Activated T-cell treated with anti-CD3 and anti-CD28 coated beads, Interleukin-2, amount 50 U/mL, for 1 hour (primary cell): ENCODE measurements at places on chromosomes 16 and 17.
A peak's percentile ranks its signal among the peaks of the same experiment; 100 is the strongest.

- DNase-seq: no peak
Observed at GRCh38 chr16:53212893-53213223, 158.1 kb downstream of the CHD9 start.

GRCh38 chr17:80492343-80493136 is 16.1 kb upstream of the NPTX1 start:
- no peak for DNase-seq

DNA sequence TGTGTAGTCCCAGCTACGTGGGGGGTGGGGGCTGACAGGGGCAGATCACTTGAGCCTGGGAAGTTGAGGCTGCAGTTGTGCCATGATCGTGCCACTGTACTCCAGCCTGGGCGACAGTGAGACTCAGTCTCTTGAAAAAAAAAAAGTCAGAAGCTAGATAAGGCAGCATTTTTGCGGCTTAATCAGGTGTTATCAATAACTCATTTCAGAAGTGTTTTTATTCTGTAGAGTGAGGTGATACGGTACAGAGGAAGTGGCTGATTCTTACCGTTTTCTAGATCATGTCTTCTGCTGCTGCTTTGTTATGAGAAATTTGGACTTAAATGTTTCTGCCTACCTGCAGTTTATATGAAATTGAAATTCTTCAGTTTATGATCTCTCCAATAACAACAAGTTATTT is 18.6 kb downstream of the ZC3H18 start:
- DNase-seq: no peak

DNA sequence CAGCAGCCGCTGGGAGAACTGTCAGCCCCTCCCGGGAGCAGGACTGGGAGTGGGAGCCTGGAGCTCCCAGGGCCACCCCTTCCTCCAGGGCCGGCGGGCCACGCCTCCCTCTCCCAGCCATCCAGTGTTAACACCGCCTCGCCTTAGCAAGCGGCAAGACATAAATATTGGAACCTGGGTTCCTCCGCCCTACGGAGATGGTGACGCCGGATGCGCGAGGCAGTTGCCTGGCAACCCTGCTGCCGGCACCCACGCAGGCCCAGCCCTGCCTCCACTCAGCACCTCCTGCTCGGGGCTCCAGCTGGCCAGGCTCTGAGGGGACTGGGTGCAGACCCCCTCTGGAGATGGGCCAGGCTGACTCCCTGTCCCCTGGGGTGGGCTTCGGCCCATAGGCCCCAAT is 27.4 kb upstream of the CACNA1H start:
- DNase-seq: no peak

DNA sequence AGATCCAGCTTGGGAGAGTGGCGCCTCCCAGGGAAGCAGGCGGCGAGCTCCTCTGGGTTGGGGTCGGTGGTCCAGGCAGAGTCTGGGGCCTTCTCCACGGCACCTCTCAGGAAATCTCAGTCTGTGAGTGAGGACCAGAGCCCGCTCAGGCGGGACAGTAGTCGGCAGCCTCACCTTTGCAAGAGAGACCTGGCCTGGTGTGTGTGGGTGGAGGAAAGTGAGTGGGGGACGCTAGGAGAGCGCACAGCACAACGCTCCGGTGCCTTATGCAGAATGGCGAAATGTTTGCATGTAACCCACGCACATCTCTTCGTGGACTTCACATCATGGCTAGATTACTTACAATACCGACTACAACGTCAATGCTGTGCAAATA is 2.2 kb downstream of the AHSP start:
- no peak for DNase-seq

DNA sequence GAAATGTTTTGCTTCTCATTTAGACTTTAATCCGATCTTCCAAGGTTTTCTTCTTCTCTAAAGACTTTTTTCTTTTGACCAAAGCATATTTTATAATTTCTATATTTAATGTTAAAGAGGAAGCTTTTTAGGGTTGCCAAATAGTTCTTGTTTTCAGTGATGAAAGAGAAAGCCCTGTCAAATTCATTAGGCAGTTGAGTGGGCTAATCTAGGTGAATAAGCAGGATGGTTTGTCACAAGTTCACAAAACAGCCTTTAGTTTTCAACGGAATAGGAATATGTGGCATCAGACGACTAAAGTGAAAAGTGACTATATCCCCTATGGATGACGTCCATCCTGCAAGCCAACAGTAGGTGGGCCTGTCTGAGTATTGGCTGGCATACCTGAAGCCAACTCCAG is 118.8 kb downstream of the NLK start:
- no peak for DNase-seq

GRCh38 chr17:45784741-45785479 is 790 bp downstream of the CRHR1 start:
- peak; percentile 47 for DNase-seq

- DNase-seq: no peak
Observed at GRCh38 chr17:73199751-73200317, 7.0 kb downstream of the COG1 start.
